ENCODE measurements at places on chromosomes 1 and 21. TPM values are rescaled to one million over a fixed set of nuclear protein-coding genes. Genes with fewer than 3 reads are reported as not detected.

EYA3 gene
- 22.0 TPM for polyA plus RNA-seq

SYPL2 gene
- 206 TPM for polyA plus RNA-seq

CHD1L gene
- polyA plus RNA-seq = 33.1 TPM

LCE1C gene
- polyA plus RNA-seq = not detected

SOX13 gene
- polyA plus RNA-seq = 15.8 TPM

FYB2 gene
- 0.11 TPM for polyA plus RNA-seq

MANEAL gene
- 3.0 TPM for polyA plus RNA-seq

FCGR3A gene
- 1.7 TPM for polyA plus RNA-seq

SPATA45 gene
- not detected for polyA plus RNA-seq

F5 gene
- polyA plus RNA-seq = 0.03 TPM

S100A9 gene
- polyA plus RNA-seq = 26.3 TPM

TTLL7 gene
- 37.8 TPM for polyA plus RNA-seq

IVL gene
- polyA plus RNA-seq = not detected

TRIM63 gene
- 23.1 TPM for polyA plus RNA-seq

NBPF12 gene
- polyA plus RNA-seq = 16.9 TPM

FAM3B gene
- 0.30 TPM for polyA plus RNA-seq

AGMAT gene
- 3.7 TPM for polyA plus RNA-seq

MSH4 gene
- 0.78 TPM for polyA plus RNA-seq

PROX1 gene
- 10.9 TPM for polyA plus RNA-seq

MNDA gene
- polyA plus RNA-seq = 3.4 TPM

Measured in muscle of back (tissue), 13 donors.